ENCODE measurements at places on chromosomes 1 and 21.
A peak's percentile ranks its signal among the peaks of the same experiment; 100 is the strongest.

DNA sequence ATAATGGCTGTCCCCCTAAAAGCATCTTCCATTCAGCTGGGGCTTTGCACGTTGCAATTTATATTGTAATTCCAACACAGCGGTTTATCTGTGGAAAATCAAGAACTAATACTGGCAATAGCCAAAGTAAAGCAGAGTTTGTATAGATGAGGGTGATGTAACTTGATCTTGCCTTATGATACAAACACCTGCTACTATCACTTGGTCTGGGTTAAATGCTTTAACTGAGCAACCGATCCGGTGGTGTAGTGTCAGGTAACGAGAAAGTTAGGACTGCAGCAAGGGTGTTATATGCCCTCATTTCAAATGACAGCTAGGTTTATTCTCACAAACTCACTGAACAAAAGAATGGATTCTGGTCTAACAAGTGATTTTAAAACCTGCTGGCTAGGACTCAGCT is 47.3 kb upstream of the PLPPR4 start:
- DNase-seq: no peak

DNA sequence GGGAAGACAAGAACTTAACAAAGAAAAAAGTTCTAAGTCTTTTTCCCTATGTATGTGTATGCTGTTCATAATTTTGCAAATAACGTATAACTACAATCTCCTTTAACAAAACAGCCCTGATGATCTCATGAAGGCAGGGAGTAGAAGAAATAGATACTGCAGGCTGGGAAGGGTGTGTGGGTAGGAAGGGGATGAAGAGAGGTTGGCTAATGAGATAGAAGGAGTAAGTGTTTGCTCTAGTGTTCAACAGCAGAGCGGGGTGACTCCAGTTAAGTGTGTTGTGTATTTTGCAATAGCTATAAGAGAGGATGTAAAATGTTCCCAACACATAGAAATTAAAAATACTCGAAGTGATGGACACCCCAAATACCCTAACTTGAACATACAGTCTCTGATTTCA is 20.1 kb downstream of the C1orf198 start:
- no peak for DNase-seq

DNA sequence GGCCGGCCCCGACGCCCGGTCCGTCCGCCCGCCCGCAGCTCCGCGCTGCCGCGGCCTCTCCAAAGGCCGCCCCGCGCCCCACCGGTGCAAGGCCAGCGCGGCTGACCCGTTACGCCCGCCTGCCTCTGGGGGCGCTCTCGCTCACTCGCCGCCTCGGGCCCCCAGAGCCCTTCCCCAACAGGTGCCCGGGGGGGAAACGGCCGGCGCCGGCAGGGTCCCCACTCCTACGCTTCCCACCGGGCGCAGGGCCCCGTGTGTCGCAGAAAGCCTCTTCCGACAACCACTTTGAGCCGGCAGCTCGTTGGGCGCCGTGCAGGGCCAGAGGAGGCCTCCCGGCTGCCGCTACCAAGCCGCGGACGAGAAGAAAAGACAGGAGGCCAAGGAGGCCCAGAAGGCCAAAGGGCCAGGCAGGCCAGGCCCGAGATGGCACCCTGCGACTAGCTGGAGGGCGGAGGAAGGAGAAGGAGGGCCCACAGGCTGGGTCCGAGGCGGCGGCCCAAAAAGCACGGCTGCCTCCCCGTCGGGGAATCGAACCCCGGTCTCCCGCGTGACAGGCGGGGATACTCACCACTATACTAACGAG is 64.9 kb upstream of the FCGR2A start:
- peak; percentile 51 for DNase-seq

GRCh38 chr1:211145944-211146343 is 12.0 kb upstream of the KCNH1 start:
- no peak for DNase-seq
